ENCODE measurements at places on chromosomes 4 and X.

GRCh38 chr4:117941611-117942010 is 92.7 kb upstream of the NDST3 start:
- no peak for DNase-seq

DNA sequence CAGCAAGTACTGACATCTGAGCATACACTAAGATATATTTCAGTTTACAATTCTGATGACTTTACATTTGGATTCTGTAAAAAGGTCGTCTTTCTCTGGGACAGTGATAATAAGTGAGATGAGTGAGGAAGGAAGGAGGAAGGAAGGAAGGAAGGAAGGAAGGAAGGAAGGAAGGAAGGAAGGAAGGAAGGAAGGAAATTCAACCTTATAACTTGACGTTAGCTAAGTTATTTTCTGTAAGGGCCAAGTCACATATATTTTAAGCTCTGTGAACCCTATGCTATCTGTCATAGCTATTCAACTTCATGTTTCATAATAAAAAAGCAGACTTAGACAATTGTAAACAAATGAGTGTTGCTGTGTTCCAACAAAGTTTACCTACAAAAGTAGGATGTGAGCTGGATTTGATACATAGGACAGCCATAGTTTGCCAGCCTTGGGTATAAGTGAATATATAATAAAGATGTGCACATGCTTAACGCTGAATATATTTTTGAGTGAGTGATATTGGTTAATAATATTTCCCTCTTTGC is 753.0 kb upstream of the NDST4 start:
- DNase-seq, result no peak

- no peak for DNase-seq
Measured at GRCh38 chrX:71118985-71119535, 664 bp downstream of the MED12 start.

GRCh38 chr4:144283526-144283925 is 143.0 kb upstream of the GYPA start:
- DNase-seq, result no peak

- DNase-seq, result no peak
Measured at GRCh38 chr4:66554826-66555225, 884.5 kb upstream of the EPHA5 start.

DNA sequence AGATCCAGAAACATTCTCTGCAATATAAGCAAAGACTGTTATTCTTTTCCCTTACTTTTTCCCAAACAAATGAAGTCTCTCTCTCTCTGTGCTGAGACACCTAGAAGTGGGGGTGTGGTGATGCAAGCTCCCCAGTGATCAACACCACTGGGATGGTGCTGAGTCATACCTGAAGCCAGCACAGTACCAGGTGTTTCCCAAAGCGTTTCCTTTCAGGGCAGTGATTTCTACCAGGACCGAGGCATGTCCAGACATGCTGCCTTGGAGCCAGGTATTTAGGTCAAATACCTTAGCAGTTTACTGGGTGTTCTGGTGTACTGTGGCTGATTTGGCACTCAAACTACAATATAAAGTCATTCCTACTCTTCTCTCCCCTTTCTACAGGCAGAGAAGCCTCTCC is 726.5 kb downstream of the FAM133A start:
- DNase-seq, result no peak

- DNase-seq, result no peak
Measured at GRCh38 chr4:189436207-189436606, 504.5 kb upstream of the FRG1 start.

DNA sequence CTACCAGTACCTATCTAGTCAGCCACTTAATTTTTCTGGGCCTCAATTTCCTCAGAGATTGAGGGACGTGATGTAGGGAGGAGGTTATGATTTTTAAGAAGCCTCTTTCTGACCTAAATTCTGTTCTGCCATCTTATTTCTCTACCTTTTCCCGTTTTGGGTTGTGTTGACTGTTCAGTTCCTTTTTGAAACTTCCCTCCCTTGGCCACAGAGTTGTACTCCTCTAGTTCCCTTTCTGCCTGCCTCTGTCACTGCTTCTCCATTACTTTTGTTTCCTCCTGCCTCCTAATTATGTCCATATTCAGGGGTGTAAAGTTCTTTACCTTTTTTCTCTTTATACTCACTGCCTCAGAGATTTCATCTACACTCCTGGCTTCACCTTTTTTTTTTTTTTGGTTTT is 25.4 kb downstream of the CLCN5 start:
- no peak for DNase-seq

DNA sequence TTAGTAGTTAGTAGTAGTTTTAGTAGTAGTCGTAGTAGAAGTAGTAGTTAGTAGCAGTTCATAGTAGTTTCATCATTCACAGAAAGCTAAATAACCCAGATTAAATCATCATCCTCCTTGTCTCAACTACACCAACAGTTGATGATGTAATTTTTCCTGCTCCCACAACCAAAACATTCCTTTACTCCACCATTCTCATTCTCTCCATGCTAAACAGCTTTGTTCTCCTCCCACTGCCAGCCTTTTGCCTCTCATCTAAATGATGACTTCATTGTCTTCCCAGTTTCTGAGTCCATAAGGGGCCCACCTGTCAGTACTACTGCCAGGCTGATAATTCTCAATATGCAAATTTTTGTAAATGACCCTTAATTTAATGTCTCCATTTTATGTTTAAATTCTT is 68.9 kb downstream of the ARHGAP24 start:
- no peak for DNase-seq

DNA sequence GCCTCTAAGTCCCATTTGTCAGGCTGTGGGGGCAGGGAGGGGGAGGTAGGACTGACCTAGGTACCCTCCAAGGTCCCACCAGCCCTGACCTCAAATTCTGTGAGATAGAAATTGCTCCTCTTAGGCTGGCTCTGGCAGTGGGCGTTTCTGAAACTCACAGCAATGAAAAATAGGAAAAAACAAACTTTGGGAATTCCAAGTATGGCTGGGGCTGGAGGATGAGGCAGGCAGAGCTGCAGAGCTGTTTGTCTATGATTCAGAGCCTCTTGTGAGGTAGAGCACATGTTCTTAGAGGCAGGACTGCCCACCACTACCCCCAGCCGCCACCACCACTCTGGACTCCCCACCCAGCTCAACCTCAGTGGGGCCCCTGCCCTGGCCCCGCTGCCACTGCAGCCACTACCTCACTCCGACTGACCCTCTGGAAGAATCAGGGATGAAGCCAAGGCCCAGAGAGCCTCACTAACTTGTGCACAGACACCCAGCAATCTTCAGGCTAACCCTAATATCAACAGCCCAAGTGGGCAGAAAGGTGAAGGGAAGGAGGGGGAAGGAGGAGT is 98.2 kb downstream of the PJA1 start:
- no peak for DNase-seq

GRCh38 chr4:31020363-31020762 is 300.2 kb downstream of the PCDH7 start:
- DNase-seq, result no peak

DNA sequence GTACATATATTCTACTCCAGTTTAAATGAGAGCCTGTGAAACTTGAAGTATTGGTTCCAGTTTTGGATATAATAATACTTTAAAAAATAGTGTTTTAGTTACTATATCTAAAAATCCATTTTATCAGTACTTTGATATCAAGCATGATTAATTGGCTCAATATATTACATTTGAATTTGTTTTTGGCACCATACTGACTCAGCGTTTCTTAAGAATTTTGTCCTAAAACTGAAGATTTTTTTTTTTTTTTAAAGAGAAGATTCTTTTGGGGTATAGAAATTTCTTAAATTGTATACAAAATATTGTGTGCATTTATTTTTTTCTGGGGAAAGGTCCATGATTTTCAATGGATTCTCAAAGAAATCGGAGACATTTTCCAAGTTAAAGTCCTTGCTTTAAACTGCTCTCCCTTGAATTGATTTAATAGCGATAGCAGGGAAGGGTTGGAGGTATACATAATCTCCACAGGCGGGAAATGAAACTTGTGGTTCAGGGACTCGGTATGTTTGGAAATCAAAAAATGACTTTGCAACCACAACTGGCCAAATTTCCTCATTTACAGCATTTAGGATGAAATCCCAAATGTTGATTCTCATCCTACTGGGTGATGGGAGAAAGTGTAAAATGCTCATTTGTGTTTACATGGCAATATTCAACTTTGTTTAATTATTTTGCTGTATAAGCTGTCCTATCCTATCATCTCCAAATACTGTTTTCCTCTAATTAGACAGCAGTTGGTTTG is 62.3 kb downstream of the TMA16 start:
- DNase-seq, result no peak

DNA sequence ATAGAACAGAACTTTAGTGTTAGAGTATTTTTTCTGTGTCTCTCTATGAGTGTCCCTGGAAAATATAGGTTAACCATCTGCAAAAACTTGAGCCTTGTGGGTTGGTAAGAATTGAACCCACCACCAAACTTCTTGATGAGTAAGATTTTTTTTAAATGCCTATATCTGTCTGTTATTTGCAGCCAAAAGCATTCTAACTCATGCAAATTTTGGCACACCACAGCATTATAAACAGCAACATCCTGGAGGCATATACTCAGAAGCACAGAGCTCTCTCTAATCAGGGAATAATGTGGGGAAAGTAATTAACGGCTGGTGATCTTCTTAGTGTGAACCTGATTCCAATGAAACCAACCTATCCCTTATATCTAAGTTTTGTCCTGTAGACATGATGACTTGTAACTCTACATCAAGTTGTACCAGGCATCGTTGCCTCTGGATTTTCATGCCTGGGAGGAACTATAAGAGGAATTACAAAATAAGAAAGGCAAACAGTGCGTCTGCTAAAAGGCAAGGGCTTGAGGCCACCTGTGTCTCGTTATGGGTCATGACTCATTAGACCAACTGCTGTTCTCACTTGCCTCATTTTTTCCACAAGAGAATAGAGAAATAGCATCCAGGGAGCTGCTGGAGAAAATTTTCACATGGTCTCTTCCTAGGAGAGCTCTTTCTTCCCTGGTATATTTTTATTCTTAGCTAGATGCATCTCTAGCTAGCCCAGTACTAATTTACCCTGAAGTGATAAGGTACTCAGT is 202.4 kb downstream of the CHIC2 start:
- DNase-seq, result no peak

GRCh38 chr4:158410272-158410671 is 111.4 kb upstream of the RXFP1 start:
- DNase-seq, result no peak

- DNase-seq, result no peak
Measured at GRCh38 chr4:89588421-89588820, 248.5 kb downstream of the SNCA start.

Data from transverse colon (tissue), 4 donors.